ENCODE measurements at places on chromosomes 4 and X. TPM values are rescaled to one million over a fixed set of nuclear protein-coding genes. Genes with fewer than 3 reads are reported as not detected.

DNA sequence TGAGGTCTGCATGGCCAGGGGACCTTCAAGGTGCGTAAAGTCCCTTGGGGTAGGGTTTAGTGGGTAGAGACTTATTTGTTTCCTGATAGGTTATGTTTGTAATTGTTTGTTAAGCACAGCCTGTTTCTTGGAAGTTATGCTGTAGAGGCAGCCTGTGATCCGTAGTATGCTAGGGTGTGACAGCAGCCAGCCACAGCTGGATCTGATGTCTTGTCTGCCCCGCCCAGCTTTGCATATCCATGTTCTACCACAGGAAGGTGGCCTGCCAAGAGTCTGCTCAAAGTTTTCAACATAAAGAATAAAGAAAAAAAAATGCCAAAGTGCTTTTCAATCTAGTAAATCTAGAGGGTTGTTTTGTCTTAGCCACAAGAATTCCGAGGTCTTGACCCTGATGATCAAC, 19.1 kb upstream of the PRRG3 start:
- no peak for DNase-seq

DNA sequence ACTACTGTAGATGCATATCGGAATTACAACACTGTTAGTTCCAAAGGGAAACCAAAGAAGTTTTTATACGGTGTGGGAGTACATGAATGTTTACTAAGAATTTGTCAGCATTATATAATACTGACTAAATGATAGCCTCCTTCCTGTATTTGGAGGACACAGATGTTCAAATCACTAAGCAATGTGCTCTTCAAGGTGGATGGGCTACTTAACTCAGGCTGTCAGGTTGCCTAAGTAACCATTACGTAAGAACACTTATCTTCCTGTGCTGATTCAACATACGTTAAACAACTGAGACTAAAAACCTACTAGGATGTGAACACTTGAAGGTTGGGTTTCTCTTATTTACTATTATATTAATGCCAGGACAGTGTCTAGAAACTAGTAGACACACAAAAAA, 81.9 kb upstream of the HPGD start:
- DNase-seq: no peak

DNA sequence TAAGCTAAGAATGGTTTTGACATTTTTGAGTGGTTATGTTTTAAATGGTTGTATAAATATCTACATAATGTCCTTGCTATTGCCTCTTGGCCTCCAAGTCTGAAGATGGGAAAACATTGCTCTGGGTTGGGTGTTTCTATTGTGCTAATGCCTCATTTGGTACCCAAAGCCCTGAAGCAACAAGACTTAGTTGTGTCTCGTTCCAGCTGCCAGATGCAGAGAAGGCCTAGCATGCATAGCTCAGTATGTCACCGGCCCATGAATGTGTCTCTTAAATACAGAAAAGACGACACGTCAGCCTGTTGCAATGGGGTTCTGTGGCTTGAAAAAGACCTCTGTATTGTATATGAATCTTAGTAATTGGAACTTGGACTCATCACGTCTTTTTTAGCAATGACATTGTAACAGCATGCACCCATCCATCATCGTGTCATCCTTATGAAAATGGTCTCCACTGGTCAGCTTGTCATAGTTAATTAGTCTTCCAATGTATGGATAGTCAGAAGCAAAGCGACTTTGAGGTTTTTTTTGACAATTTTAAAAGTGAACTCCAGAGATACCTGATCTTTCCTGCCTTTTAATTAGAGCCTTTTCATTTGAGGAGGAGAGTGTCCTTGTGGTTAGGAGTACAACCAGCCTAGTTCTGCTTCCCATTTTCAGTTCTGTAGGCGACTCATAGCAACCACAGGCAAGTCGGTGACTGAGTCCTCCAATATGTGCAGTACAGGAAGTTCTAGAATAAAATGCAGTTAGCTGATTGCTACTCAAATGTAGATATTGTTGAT, 126.4 kb upstream of the GATB start:
- no peak for DNase-seq

DNA sequence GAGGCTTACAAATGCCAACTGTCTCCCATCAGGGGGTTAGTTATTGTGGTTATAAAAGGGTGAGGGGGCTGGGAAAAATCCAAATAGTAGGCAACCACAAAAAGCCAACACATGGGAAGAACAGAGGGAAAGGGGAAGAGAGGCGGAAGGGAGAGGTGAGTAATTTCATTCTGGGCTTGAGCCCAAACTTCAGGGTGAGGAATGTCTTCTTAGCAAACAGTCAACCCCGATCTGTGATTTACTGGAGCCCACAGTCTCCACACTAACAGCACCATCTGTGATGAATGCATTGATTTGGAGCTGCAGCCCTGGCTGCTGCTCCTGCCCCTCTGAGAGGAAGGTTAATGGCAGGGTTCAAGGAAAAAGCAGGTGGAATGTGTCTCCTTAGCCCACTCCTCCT, 162.2 kb upstream of the GPR101 start:
- DNase-seq: no peak

- DNase-seq: no peak
Measured at GRCh38 chr4:73028621-73029020, 40.9 kb downstream of the COX18 start.

DNA sequence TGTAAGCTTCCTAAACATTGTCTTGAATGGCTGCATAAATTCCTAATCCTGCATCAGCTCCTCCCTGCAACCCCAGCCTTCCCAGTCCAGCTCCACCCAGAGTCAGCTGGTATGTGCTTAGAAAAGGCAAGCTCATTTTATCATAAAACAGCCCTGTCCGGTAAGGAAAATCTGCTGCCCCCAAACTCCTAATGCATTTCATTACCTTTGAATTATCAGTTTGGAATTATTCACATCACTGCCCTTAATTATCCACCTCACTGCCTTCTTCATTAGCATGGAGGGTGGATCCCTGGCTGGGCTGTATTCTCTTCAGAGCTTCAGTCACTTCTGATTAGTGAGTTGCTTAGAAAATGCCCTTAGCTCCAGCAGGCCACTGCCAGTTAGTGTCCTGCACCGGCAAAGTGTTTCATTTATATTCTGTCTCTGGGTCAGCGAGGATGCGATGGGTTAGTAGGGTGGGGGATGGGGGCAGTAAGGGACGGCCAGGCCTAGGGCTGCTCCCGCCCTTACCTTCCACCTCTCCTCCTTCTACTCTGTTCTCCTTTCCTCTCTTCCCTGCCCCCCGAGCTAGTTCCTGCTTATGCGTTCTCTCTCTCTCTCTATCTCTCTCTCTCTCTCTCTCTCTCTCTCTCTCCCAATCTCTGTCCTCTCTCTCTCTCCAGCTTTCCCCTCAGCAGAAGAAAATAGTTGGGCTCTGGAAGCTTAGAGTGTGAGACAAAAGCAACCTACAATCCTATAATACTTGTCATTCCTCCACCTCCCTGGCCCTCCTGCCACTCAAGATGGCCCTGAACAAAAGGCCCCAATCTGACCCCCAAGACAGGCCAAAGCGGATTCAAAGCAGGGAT, 174.8 kb upstream of the KLF3 start:
- DNase-seq: no peak

DNA sequence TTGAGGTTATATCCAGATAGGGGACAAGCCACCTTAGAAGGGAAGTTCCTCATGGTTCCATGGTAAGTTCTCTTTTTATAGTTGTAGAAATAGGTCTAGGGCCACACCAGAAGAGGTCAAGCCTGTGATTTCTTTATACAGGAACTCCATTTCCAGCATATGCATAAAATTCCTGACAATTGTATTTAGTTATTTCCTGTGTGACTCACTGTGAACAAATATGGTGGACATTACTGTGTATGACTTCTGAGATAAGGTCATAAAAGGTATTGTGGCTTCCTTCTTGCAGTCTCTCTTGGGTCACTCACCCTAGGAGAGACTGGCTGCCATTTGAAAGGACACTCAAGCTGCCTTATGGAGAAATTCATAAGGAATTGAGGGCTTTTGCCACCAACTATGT, 2.2 kb upstream of the C4orf36 start:
- DNase-seq: no peak

DNA sequence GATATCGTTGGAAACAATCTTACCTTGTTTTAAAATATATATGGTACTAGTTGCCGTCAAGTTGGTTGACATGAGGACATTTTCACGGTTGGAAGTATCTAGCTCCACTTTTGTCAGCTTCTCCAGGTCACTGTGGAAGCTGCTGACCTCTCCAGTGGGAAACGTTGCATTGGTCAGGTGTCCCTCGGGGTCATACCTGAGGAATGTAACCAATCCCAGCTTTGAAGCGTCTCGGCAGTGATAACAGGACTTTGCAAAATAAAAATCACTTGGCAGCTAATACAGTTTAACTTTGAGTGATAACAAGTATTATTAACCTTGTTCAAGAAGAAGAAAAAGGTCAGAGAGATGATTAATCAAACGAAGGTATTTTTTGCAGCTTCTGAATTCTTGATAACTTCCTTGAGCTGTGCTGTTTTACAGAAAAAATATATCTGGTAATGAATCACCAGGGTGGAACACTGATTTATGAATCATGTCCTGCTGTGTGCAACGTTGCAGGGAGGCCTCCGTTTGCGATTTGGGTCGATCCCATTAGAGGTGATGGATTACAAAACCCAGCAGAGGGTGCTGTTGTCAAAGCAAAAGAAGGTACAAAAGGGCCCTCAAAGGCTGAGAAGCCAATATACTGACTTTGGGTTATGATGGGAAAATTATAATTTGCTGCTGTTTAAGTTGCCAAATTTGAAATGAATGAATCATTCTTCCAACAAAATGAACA, 60.1 kb downstream of the SH2D1A start:
- peak; percentile 79 for DNase-seq

DNA sequence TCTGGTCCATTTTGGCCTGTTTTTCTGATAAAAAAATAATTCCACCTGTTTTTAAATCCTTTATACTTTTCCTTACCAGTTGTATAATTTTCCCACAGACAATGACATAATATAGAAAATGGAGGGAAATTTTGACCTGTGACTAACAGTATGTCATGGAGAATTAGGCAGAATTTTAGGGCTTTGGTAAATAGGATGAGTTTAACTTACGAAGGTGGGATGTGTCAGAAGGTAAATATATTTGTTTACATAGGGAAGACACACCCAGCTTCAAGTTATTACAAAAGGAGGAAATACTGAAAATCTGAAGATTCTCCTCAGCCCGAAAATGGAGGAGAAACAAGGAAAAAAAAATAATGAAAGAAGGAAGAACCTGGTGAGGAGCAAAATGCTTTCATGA, 64.6 kb upstream of the PPP3CA start:
- no peak for DNase-seq

GRCh38 chr4:56575820-56576429, 70.3 kb downstream of the ARL9 start:
- DNase-seq: peak; percentile 39

GRCh38 chr4:154427149-154427548, 64.5 kb downstream of the DCHS2 start:
- DNase-seq: no peak

- DNase-seq: no peak
Measured at GRCh38 chr4:182289809-182290208, 46.6 kb downstream of the TENM3 start.

DNA sequence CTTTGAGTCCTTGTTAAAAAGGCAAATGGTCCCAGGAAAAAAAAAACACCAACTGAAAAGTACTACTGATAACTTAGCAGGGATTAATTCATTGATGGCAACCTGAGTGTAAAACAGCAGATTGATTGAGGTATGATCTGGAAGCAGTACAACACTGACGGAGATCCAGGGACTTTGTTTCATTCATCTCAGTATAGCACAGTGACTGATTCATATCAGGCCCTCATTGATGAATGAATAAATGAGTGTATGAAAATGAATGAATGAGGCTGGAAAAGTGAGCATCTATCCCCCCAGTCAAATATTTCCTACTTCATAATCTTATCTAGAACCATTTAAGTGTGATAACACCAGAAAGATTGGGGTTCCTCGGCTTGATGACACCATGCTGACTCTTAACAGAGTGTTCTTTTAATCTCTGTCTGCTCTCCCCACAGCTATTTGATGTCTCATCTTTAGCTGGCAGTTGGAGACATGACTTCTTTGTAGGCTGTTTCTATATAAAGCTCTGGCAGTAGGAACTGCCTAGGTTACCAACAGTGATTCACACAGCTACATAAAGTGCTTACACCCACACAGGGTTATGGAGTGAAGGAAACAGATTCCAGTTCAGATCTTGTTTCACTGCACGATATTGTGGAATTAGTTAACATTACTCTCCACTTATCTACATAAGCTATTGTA, 18.6 kb upstream of the RNF128 start:
- no peak for DNase-seq

- no peak for DNase-seq
Measured at GRCh38 chr4:56308384-56308783, 78.9 kb downstream of the AASDH start.

DNA sequence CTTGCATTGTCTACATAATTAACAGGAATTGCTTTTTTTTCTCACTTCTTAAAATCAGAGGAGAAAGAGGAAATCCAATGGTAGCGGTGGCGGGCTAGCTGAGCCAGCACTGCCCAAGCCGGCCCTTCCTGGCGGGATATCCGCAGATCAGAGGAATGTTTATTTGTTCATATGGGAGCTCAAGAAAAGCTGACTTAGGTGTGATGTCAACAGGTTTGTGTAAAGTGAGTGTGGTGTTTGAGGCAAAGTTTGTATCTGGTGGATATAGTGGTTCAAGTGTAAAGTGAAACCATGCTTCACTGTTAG, 466 bp upstream of the SLC39A8 start:
- DNase-seq: no peak

GRCh38 chrX:98514032-98514431, 1630.3 kb downstream of the RPA4 start:
- no peak for DNase-seq

- no peak for DNase-seq
Measured at GRCh38 chrX:150165776-150166610, 197.1 kb upstream of the MAMLD1 start.

DNA sequence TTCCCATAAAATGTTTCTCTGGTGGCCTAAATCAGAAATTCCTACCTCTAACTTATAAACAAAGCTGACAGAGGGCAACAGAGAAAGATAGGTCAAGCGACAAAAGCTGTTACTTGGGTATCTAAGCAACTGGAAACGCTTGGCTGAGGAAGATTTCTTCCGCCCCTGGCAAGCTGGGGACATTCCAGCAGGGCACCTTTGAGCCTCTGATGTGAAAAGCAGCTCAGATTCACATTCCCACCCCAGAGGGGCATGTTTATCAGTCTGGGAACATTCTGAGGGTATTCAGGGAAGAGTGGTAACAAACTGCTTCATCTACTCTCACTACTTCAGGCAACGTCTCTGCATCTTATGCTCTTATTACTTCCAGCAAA, 3.5 kb upstream of the CDS1 start:
- DNase-seq: no peak

DNA sequence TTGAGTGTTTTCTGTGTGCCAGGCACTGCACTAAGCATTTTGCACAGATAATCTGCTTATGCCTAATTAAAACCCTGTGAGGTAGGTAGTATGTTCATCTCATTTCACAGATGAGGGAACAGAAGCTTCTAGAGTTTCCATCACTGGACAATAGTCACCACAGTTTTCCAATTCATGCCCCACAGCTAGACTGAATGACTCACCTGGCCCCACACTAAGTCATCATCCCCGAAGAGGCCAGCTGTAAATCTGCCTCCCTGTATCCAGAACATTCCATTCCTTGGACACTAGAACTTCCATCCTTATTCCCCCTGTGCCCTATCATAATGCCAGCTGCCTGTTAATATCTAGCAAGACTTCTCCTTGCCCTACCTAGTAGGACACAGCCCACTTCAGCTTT, 40.9 kb upstream of the NYX start:
- DNase-seq: no peak

The RIBC1 gene
- 0.74 TPM for total RNA-seq

The HS3ST1 gene
- total RNA-seq: not detected

The SMIM10 gene
- total RNA-seq: 1.5 TPM

The PF4V1 gene
- total RNA-seq: not detected

The SEPSECS gene
- 13.0 TPM for total RNA-seq

The GAGE2A gene
- total RNA-seq: not detected

The BEX1 gene
- not detected for total RNA-seq

The DNAJB14 gene
- 44.9 TPM for total RNA-seq

The PDGFC gene
- total RNA-seq: not detected

The HSFX2 gene
- not detected for total RNA-seq

The CASK gene
- total RNA-seq: 30.2 TPM
